Urinary bladder (tissue), 4 donors: ENCODE measurements at places on chromosomes 6 and 20. TPM values are rescaled to one million over a fixed set of nuclear protein-coding genes. Genes with fewer than 3 reads are reported as not detected.

The MCHR2 gene
- total RNA-seq: 0.48 TPM

The SALL4 gene
- total RNA-seq: 1.3 TPM

The THEMIS gene
- 0.26 TPM for total RNA-seq

The MYB gene
- total RNA-seq: 2.1 TPM

The FAM83B gene
- total RNA-seq: 15.7 TPM

The CYP21A2 gene
- total RNA-seq: not detected

The VSTM2L gene
- 1.3 TPM for total RNA-seq

The PPP1R3G gene
- 4.7 TPM for total RNA-seq

The CALHM6 gene
- total RNA-seq: 9.5 TPM

The TCP11 gene
- 0.37 TPM for total RNA-seq

The SLC26A8 gene
- 0.11 TPM for total RNA-seq

The CASS4 gene
- 1.9 TPM for total RNA-seq

The DLL1 gene
- 5.9 TPM for total RNA-seq

The EDN1 gene
- total RNA-seq: 13.5 TPM

The SLC22A23 gene
- total RNA-seq: 6.6 TPM

The KCNG1 gene
- 5.6 TPM for total RNA-seq

DNA sequence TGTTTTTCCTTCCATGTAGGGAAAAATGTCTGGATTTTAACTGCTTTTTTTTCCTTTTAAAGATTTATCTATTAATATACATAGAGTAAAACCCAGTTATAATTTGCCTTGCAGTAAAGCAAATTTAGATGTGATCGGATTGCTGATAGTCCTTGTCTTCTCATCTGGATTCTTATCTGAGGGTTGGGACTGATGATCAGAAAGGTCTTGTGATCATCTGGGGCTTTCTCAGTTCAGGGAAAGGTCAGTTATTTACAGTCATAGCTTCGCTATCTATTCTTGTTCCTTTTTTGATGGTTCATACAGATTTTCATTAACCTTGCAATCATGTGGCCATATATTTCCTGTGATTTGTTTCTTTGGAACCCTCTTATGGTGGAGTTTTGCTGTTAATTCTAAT, 63.8 kb upstream of the CLDN20 start:
- DNase-seq: no peak

GRCh38 chr6:107965746-107966145, 7.7 kb upstream of the SEC63 start:
- no peak for DNase-seq

DNA sequence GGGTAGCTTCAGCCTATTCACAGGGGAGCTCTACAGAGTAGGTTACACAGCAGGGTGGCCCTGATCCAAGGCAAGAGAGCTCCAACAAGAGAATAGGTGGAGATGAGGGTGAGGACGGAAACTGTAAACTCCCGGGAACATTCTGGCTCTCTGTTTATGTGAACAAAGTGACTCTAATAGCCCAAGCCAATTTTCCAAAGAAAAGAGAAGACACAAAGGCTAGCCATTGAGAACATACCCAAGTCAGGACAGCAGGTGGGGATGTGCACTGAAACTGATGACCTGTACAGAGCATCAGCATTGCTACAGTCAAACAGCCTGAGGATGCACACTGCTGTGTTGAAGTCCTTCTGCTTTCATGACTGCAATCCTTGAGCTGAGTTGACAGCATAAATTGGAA, 136.0 kb upstream of the TOP1 start:
- no peak for DNase-seq

- no peak for DNase-seq
These were observed 57.8 kb downstream of the SLC2A10 start for GRCh38 chr20:46767127-46767761.

GRCh38 chr6:144321839-144322591, 36.9 kb downstream of the UTRN start:
- no peak for DNase-seq

GRCh38 chr20:3367089-3367488, 40.4 kb downstream of the DNAAF9 start:
- DNase-seq: no peak

DNA sequence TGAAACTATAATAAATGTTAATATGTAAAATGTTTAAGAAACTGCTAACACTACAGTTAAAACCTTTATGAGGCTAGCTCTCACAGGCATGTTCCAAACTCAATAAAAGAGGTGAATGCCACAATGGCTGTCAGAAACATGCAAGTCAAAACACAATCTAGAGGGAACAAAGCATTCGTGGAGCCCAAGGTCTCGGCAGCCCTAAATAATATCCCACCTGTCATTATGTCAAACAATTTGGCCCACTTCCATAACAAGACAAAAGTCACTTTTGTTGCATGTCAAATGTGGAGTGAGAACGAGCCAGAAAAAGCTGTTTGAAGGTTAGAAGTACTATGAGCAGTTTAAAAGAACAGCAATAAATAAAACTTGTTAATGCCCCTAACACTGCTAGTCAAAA, 181.9 kb downstream of the GMDS start:
- DNase-seq: no peak

DNA sequence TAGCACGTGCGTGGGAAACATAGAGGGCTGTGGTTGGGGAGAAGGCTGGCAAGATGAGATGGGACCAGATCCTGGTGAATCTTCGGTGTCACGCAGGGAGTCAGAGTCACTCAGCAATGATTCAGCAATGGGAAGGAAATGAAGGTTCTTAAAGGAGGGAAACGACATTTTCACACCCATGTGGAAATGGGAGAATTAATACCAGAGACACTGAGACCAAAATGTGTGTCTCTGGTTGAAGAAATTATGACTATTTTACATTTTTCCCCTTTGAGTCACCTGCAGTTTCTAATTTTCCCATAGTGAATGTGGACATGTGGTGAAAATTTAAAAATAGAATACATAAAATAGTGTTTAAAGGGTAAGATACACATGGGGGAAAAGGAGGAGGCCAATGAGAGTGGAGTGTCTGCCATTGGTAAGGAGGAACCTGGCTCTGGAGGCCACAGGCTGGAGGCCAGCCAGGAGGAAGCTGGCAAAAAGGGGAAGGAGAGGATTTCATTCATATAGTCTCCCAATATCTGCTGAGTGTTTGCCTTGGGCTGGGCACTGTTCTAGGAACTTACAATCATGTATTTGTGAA, 17.5 kb downstream of the NRN1 start:
- DNase-seq: no peak

GRCh38 chr20:39538317-39538716, 576.2 kb downstream of the DHX35 start:
- DNase-seq: no peak

- DNase-seq: no peak
These were observed 6.6 kb downstream of the DLL1 start for GRCh38 chr6:170284126-170284773.

DNA sequence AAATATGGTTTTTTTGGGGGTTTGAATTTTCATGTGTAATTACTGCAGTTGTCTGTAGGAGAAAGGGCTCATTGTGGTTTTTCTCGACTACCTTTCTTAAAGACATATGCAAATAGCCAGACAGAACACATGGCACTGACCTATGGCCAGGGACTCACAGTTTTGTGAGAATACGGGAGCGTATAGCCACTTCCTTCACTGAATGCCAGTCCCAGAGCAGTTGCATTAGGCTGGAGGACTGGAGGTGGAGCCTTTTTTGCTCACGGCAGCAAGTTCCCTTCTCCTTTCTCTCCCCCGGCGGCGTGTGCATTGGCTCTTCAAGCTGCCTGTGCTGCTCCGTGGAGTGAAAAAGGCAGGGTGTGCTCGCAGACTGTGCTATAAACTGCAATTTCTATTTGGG, 114.9 kb downstream of the AKAP7 start:
- no peak for DNase-seq

GRCh38 chr20:33859157-33859695, 48.1 kb downstream of the CHMP4B start:
- no peak for DNase-seq

DNA sequence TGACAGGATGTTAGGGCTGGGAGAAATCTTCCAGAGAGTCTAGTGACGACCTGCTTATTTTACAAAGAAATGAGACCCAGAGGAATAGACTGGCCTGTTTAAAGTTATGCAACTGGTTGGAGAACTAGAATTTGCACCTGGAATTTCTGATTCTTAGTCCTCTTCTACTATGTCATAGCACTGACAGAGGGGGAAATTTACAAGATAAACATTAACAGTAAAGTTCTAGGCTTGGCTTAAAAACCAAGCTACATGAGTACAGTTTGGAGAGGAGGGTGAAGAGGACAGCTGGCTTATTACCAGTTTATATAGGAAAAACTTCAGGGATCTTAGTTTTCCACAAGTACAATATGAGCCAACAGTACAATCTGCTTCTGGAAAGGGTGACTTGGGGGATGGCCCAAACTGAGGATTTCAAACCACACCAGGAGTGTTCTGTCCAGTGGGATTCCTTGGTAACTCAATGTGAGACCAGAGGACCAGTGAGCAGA, 269.6 kb downstream of the CD109 start:
- DNase-seq: no peak

- DNase-seq: no peak
These were observed 3.3 kb downstream of the NPBWR2 start for GRCh38 chr20:64103871-64104666.

- DNase-seq: no peak
These were observed 53.2 kb upstream of the SPTLC3 start for GRCh38 chr20:12955611-12956010.

DNA sequence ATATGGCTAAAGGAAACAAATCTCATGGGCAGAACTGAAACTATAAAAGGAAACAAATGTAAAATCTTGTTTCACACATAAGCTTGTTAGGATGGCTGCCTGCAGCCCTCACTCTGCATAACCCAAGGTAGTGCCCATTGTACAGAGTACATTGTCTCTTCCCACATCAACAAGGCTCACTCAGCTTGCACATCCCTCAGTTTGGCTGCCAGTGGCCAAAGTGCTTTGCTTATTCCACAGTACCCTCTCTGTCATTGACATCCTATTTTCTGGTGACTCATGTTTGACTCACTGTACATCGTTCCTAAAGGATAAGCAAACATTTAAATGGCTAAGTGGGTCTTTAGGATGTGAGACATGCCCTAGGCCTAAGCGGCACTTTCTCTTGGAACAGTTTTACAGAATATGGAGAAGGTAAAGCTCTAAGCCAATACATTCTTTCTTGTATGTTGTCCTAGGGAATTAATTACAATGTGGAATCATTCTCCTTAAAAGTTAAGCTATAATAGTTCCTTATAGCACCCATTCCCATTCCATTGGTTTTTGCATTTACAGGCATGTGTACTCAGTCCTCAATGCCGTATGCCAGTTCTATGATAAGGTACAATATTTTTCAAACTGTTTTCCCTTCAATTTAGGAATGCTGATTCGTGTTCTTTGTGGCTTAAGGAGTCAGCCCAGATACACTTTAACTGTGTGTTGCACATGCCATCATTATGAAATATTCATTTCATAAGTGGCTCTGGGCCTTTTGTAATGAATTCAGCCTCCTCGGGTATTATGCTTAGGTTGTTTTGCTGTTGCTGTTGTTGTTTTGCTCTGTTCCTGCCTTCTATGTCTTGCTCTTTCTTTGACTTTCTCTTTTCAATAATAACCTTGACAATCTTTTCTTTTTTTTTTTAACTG, 5.5 kb downstream of the ANKEF1 start:
- no peak for DNase-seq

- DNase-seq: no peak
These were observed 15.9 kb downstream of the DLL1 start for GRCh38 chr6:170274713-170275560.

DNA sequence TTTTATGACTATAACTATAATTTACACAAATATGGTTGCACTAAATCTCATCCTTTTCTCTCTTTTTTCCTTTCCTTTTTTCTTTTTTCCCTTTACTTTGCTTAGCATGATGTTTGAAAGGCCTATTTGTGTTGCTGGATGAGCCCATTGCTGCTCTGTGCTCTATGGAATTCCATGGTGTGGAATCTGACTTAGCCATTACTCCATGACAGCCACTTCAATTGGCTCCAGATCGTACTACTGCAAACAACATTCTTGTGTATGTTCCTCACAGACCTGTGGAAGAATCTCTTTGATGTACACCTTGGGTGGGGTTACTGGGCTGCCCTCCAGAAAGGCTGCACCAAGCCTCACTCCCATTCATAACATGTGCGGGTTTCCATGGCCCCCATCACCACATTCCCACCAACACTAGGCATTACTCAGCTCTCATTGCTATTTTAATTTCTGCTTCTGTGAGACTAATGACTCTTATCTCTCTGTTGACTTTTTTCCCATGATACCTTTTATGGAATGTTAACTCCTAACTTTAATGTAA, 979.0 kb downstream of the KIF16B start:
- no peak for DNase-seq

DNA sequence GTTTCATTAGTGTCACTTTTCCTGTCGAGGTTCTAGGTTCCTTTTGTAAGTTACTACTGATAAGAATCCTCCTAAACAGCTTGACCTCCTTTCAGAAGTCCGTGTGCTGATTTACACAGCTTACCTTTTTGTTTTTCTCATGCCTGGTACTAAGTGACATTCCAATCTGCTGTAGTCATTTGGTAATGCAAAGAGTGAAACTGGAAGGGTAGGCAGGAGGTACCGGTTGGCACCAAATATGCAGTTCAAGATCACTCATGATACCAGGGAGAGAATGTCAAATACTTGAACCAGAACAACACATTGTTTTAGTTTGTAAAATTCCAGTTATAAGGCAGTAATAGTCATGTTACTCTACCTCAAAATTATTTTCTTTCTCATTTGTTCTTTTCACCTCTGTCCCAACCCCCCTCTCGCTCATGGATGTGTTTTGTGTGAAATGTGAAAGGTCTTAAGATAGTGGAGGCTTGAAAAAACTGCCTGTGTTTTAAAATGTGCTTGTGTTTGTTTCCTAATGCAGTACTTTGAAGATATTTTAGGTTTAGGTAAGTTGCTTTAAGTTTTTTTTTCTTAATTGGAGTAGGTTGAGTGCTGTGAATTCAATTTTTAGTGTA, 23.2 kb downstream of the AFDN start:
- peak; percentile 57 for DNase-seq

- DNase-seq: no peak
These were observed 4.6 kb upstream of the SLC2A10 start for GRCh38 chr20:46704714-46705377.

DNA sequence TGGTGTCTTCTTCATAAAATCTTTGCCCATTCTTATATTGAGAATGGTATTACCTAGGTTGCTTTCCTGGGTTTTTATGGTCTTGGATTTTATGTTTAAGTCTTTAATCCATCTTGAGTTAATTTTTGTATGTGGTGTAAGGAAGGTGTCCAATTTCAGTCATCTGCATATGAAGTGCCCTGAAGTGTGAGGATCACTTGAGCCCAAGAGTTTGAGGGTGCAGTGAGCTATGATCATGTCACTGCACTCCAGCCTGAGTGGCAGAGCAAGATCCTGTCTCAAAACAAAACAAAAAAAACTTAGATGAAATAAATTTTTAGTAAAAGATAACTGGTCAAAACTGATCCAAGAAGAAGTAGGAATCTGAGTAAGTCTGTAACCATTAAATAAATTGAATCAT, 215.4 kb downstream of the TBC1D7 start:
- DNase-seq: no peak

- DNase-seq: no peak
These were observed 46.1 kb downstream of the PHACTR3 start for GRCh38 chr20:59650418-59650817.
